ENCODE measurements at places on chromosomes 2 and 18.

GRCh38 chr2:45636008-45636407, 15.5 kb upstream of the PRKCE start:
- no peak for DNase-seq

DNA sequence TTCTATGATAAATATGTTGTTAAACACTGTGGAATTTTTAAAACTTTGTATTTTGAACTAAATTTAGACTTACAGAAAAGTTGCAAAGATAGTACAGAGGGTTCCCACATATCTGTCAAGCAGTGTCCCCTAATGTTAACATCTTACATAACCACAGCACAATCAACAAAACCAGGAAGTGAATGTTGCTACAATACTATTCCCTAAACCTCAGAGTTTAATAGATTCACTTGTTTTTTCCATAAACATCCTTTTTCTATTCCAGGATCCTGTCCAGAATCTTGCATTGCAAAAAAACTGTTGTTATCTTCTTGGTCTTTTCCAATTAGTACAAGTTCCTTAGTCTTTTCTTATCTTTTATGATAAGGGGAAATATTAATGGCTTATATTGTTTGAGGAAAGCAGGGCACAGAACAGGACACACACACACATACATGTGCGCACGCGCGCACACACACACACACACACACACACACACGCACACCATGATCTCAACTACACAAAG, 251.1 kb upstream of the TRIB2 start:
- DNase-seq: no peak

GRCh38 chr2:238988752-238989151, 140.9 kb downstream of the TWIST2 start:
- no peak for DNase-seq

DNA sequence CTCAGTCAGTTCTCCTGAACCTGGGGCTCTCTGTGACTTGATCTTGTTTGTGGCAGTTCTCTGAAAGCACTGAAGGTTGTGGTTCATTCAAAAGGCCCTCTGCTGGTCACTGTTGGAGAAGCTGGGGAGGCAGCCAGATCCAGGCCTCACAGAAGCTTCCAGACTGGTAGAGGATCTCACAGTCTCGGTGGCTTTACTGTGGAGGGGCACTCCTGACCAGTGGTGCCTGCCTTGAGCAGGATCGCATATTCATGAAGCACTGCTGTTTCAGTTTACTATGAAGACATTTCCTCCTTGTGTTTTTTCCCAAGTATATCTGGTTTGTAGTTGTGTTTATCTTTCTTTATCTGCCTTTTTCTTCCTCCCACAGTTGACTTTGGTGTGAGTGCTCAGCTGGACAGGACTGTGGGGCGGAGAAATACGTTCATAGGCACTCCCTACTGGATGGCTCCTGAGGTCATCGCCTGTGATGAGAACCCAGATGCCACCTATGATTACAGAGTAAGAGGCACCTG, 133.9 kb downstream of the MAP4K4 start:
- DNase-seq: peak; percentile 37

- no peak for DNase-seq
Measured at GRCh38 chr18:74874351-74874750, 276.7 kb downstream of the ZNF407 start.

- DNase-seq: no peak
Measured at GRCh38 chr2:95317123-95317500, 20.0 kb downstream of the KCNIP3 start.

- no peak for DNase-seq
Measured at GRCh38 chr18:4107049-4107467, 348.0 kb downstream of the DLGAP1 start.

- DNase-seq: no peak
Measured at GRCh38 chr2:42124011-42124785, 45.0 kb upstream of the EML4 start.

DNA sequence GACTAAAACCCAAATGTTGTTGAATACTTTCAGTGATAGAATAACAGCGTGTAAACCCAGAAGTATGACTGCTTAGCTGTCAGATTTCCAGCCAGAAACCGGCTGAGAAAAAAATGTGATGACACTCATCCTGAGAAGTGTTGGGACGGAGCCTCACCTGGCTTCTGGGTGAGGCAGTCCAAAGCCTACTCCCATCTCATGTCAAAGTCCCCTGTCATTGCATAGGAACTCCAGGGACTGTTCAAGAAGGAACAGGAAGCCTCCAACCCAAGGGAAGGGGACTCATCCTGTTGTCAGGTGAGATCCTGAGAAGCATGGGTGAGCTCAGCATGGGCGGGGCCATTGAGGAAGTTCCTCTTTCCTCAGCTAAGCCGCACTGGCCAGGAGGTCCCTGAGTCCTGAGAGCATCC, 11.3 kb upstream of the CHRNA1 start:
- DNase-seq: no peak

DNA sequence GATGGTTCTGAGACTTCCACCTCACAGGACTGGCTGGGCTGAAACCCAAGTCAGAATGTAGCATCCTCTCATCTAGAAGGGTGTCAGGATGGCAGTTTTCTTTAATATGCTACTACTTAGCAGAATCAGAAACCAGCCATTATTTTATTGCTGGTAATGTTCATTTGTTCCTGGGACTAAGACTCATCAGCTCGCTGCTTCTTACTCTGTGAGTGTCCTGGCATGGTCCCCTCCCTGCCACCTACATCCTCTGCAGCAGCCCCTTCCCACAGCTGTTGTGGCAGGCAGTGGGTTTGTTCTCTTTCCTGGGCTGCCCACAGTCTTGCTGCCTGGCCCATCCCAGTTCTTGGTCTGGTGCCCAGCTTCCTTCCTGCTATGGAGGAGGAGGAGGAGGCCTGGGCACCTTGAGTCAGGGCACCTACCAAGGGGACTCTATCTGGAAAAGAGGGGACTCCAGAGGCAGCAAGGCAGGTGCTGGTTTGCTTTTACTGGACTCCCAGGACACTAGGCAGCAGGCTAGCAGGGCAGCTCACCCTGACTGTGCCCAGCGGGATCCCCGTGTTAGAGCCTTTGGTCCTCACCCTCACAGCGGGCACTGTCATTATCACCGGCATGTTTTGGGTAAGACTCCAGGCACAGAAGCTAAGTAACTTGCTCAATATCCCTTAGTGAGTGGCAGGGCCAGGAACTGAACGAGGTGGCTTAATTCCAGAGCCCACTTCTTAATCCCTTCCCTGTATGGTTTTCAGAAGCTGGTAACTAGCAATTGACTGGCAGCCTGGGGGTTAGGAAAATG, 62.1 kb downstream of the LRRFIP1 start:
- DNase-seq: no peak

GRCh38 chr18:31929273-31929672, 13.7 kb downstream of the TRAPPC8 start:
- no peak for DNase-seq

DNA sequence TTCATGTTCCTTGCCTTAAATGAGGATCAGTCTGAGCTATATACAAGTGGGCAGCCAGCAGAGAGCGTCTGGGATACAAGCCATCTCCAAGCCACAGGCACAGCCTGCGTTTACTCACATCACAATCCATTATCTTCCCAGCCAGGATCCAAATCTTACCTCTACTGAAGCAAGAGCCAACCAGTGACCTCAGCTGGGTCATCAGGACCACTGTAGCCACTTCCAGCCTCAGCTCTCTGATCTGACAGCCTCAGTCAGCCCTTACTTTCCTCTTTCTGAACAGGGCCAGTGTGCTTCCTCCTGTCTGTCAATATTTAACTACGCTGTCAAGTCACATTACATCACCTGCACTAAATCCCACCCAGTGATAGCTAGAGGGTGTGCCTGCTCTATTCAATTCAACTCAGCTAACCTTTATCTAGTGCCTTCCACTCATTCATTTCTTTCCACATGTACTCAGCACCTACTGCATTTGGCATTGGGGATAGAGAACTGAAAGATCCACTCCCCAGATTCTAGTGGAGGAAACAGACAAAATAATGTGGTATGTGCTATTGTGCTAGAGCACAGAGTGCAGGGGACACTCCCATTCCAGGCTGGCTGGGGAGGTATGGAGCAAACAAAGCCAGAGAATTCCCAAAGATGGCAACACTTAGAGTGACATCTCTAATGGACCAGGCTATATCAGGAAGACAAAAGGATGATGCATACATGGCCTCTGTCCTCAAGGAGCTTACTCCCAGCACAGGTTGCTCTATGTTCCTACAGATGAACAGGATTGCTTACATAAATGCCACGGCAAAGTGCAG, 146.5 kb downstream of the NCKAP5 start:
- DNase-seq: no peak

GRCh38 chr2:200488169-200488568, 21.7 kb downstream of the KCTD18 start:
- no peak for DNase-seq

DNA sequence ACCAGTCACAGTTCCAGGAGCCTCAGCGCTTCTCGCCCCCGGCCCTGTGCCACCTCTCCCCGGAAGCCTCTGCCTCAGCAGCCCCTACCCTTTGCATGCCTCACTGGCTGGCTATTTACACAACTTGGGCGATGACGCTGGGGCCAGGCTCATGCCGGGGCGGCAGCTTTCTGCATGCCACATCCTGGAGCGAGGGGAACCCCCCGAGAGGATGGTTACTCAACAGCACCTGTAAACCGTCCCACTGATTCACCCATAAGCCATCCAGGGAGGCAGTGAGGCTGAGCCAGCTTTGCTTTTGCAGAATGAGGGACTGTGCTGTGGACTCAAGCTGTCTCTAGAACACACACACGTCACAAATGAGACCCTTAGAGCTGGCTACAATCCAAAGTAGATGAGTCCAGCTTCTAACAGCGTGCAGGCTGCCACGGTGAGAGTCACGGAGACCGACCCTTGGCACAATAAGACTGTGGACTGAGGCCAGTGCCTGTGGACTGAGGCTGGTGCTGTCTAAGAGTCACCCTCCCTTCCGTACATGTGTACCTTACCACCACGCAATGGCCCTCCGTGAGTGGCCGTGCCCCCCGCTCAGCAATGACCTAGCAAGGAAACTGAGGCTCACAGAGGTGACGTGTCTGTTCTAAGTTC, 45.6 kb upstream of the ODC1 start:
- DNase-seq: peak; percentile 42

DNA sequence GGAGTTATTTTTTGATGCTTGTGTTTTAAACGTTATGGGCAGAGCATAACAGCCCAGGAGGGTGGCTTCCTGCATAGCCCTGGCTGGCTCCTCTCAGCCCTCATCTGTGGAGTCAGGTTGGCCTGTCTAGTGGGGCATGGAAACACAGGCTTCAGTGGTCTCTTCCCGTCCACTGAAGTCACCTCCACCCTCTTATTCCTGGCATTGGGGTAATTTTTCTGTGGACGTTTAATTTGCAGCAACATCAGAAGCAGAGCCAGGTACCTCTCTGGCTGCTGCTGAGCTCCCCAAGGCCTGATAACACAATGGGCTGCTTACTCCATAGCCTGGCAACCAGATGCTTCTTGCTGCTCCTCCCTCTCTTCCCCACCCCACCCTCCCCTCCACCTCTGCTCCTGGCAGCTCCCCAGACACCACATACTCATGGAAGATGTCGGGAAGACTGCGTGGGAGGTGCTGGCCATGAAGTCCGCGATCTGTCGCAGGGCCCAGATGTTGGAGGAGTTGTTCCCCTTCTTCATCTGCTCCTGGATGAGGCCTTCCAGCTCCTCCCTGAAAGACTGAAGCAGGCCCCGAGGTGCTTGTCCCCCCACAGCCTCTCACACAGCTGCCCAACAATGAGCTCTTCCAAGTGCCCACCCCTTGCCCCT, 64.0 kb downstream of the ADD2 start:
- DNase-seq: no peak

- DNase-seq: no peak
Measured at GRCh38 chr18:58966005-58966677, 101.5 kb downstream of the ZNF532 start.

DNA sequence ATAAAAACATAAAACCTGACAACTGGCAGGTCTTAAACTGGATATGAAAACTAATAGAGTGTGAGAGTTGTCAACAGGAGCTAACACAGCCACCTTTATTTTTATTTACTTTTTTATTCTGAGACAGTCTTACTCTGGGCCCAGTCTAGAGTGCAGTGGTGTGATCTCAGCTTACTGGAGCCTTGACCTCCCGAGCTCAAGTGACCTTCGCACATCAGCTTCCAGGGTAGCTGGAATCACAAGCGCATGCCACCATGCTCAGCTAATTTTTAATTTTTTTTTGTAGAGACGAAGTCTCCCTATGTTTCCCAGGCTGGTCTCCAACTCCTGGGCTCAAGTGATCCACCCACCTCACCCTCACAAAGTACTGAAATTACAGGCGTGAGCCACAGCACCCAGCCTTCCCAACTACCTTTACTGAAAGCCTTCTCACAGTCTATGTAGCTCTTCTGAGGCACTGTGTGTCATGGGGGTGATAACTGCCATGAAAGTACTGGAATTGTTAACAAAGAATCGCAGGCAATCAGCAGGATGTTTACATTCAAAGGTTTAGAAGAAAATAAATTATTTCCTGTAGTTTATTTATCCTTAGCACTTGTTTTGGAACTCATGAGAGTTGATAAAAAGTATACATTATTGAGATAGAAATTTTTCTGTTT, 24.3 kb downstream of the GDF7 start:
- no peak for DNase-seq

- DNase-seq: no peak
Measured at GRCh38 chr2:15732341-15733077, 140.8 kb downstream of the DDX1 start.

DNA sequence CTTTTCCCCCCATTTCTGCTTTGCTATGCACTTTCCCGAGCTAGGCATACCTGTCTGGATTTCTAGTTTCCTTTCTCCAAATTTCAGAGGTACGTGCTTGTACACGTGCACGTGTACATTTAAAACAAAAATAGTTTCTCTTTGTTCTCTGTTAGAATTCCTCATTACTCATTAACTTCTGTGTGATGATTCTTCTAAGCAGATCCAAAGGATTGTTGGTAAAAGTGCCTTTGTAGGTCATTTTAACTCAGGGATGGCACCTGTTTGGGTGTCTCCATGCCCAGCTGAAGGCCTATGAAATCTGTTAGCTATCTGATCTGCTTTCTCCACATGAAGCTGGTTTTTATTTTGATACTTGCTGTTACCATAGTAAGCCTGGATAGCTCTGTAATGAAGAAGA, 264.3 kb downstream of the LPIN1 start:
- DNase-seq: no peak

DNA sequence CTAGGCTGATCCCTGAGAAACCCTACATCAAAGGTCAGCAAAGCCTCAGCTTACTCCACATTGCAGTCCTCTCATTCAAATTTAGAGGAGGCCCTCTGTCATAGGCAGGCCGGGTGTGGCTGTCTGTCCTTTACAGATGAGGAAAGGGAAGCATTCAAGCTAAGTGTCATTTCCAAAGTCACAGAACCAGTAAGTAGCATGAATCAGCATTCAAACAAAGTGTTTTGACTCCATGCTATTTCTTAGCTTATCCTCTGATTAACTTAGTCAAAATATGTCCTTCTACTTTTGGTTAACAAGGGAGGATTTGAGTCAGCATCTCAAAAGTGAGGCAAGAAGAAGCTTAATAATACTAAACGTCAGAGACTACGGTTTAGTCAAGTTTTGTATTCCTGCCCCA, 409.0 kb upstream of the POU3F3 start:
- no peak for DNase-seq

- no peak for DNase-seq
Measured at GRCh38 chr2:20704886-20705285, 37.9 kb downstream of the GDF7 start.

- no peak for DNase-seq
Measured at GRCh38 chr2:209917154-209917771, 85.2 kb upstream of the RPE start.
